ENCODE measurements at places on chromosomes 2 and 18.

GRCh38 chr2:63192889-63193774 lies 142.5 kb downstream of the OTX1 start:
- no peak for DNase-seq

DNA sequence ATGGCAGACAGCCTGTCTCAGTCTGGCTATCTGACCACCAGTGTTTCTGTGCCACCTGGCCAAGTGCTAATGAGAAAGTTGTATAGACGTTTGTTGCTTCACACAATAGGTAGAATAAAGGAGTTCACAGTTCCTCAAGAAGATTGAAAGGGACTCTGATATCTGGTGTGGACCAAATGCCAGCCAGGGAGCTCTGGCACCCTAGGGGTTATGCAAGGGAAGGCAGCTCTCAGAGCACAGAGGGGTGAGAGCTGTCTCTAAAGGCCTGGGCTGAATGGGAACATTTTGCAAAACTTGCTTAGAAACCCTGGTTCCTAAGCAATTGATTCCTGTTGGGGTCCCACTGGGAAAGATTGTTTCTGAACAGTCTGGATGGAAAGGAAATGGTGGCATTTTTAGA lies 553.8 kb downstream of the EPHA4 start:
- DNase-seq, result no peak

DNA sequence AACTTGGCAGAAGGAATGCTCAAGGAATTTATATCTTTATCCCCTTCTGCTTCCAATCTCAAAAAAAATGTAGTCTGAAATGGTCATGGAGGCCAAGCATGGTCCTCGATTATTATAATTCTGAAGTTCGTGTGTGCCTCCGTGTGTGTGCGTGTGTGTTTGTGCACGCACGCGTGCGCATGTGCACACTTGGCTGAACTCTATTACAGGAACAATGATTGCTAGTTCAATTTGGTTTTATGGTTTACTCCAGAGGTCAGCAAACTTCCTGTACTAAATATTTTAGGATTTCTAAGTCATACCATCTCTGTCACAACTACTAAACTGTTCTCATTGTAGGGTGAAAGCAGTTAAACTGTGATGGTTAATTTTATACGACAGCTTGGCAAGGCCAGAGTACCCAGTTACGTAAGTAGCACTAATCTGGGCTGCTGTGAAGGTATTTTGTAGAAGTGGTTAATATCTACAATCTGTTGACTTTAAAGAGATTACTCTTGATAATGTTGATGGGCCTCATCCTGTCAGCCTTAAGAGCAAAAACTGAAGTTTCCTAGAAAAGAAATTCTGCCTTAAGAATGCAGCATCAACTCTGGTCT lies 5.8 kb upstream of the MARCHF7 start:
- no peak for DNase-seq

DNA sequence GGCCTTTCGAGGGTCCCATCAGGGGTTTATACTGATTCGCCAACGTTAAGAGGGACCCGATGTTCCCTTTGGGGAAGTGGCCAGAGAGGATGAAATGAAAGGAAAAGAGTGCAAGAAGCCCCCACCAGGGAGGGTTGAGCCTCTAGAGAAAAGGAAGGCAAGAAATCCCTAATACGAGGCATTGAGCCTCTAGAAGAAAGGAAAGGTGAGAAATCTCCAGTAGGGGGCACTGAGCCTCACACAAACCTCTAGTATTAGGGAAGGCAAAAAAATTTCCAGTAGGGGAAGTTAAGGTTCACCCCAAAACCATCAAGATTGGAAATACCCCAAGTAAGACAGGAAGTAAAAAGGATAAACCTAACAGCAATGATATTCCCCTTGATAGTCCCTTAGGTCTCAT lies 9.8 kb upstream of the SAP130 start:
- no peak for DNase-seq

- no peak for DNase-seq
Measured at GRCh38 chr2:48310581-48310980, 219.4 kb upstream of the STON1 start.

- DNase-seq, result peak; percentile 56
Measured at GRCh38 chr2:111678651-111679050, 205.3 kb downstream of the ANAPC1 start.

- peak; percentile 17 for DNase-seq
Measured at GRCh38 chr2:18412980-18413675, 147.3 kb downstream of the RDH14 start.

DNA sequence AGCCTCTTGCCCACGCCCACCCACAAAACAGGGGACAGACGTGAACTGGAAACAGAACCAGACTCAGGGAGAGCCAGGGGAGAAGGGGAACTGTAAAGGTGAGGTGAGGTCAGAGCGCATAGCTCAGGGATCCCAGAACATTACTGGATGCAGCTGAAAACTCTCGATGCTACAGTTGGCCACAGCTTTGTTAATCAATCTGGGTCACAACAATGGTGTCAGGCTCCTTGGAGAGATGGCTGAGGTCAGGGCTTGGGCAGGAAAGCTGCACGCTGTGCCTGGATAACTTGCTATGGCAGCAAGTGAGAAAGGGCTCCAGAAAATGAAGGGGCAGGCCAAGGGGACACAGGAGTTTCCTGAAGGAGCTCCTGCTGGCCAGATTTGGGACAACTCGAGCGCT lies 263.3 kb downstream of the TFCP2L1 start:
- no peak for DNase-seq

DNA sequence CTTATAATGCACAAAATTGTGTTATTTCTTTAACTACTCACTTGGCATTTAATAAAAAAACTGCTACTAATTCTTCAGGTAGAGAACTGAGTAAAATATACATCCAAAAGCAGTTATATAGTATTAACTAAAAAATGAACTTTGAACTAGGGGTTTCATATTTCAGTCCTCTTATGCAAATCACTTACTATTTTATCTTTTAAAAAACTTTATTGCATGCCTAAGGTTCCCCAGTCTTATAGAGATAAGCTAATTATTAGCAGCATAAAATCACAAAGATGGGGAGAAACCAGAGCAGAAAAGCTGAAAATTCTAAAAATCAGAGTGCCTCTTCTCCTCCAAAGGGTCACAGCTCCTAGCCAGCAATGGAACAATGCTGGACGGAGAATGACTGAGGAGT lies 228.0 kb downstream of the CALCRL start:
- no peak for DNase-seq

Measured in astrocyte of the hippocampus (primary cell).